Heart left ventricle (tissue), 16 donors: ENCODE measurements at places on chromosomes 3 and 15.

- no peak for DNase-seq
Measured at GRCh38 chr3:186260726-186261125, 101.3 kb downstream of the DGKG start.

DNA sequence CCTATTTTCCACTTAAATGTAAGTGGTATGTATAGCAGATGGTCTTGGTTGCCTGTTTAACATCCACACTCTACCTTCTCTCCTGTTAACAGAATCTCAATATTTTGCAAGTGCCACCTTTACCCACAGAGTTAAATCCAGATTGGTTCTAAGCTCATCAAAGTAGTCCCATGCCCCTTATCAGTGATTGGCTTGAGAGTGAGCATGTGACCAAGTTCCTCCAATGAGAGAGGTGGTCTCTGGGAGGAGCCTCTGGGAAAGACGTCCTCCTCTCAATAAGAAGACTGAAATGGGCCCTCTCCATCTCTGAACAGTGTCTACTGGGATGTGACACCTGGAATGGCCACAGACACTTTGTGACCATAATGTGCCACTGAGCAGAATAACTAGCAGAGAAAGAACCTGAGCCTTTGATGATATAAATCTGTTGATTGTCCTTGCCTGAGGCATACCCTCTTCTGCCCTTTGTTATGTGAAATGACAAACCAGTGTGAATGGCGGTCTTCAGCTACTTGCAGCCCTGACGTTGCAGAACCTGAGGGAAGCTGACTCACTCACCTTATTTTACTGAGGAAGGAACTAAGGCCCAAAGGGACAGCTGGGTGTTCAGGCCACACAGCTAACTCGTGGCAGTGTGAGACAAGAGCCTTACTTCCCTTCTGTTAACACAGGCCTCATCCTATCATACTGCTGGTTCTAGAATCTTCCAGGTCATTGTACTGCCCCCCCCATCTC lies 42.4 kb upstream of the LARS2 start:
- no peak for DNase-seq

DNA sequence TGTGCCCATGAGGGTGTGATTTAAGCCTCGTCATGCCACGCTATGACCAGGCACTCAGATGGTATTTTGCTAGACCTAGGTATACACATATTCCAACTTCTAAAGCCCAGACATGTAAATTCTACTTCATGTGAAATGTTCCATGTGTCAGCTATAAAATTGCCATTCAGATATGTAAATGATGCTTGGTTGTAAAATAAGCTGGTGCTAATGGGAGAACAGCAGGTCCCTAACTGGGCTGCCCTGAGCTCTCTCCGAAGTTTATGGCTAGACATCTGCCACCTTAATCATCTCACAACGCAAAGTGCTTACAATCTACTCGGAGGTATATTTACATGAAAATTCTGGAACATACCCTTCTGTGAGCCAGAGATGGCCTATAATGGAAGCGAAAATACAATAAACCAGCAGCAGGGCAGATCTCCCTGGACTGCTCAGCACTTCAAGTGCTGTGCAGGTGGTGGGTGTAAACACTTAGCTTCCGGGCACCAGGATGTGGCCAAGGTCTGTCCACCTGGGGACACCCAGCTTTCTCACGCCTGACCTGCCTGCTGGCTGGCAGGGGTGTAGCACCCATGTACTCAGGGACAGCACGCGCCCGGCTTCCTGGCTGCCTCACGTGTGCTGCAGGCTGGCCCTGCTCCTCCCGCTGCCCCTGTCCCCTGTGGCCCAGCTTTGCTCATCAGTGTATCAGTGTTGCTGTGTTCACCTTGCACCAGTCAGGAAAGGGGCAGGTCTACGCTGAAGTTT lies 82.0 kb downstream of the CHDH start:
- DNase-seq, result no peak

- no peak for DNase-seq
Measured at GRCh38 chr3:187858041-187858440, 112.8 kb upstream of the BCL6 start.

DNA sequence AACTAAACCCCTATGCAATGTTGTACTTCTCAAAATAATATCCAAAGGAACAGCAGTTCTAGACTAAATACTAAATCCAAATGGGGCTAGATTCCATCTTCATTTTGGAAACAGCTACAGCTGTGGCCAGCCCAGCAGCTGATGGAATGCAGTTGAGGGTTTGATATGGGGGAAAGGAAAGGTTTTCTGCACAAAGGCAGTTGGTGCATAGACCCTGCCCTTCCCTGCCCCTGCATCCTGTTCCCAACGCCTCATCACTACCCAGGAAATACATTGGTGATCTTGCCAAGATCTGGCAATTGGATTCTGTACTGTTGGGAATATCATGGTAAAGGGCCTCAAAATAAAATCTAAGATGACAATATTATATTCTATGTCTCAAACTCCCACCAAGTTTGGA lies 43.9 kb downstream of the DTWD1 start:
- no peak for DNase-seq

- no peak for DNase-seq
Measured at GRCh38 chr3:153396581-153396980, 234.6 kb downstream of the RAP2B start.

DNA sequence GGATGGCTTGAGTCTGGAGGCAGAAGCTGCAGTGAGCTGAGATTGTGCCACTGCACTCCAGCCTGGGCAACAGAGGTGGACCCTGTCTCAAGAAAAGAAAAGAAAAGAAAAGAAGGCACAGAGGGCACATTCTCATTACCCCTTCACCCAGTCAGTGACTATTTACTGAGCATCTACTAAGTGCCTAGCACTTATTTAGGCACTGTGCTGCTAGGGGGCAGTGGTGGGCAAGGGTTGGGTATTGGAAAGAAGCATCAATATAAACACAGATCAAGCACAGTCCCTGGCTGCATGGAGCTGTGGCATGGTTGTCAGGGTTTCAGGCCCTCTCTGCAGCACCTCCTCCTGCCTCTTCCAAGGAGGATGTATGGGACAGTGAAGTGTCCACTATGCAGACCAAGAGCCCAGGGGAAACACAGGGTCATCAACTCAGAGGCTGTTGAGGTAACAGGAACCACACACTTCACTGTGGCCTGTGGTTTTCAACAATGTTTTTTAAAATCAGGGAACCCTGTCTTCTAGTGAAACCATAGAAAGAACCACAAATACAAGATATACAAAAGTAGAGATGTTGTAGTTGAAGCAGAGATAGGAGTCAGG lies 138.5 kb downstream of the RAB11A start:
- no peak for DNase-seq

- DNase-seq, result no peak
Measured at GRCh38 chr3:46231323-46231722, 10.9 kb upstream of the CCR3 start.

GRCh38 chr3:29683018-29683993 lies 402.4 kb downstream of the RBMS3 start:
- DNase-seq, result peak; percentile 15
